ENCODE measurements at places on chromosomes 13 and 19.

- DNase-seq = peak; percentile 55
These were observed 6.6 kb upstream of the EML2 start for GRCh38 chr19:45645631-45646344.

DNA sequence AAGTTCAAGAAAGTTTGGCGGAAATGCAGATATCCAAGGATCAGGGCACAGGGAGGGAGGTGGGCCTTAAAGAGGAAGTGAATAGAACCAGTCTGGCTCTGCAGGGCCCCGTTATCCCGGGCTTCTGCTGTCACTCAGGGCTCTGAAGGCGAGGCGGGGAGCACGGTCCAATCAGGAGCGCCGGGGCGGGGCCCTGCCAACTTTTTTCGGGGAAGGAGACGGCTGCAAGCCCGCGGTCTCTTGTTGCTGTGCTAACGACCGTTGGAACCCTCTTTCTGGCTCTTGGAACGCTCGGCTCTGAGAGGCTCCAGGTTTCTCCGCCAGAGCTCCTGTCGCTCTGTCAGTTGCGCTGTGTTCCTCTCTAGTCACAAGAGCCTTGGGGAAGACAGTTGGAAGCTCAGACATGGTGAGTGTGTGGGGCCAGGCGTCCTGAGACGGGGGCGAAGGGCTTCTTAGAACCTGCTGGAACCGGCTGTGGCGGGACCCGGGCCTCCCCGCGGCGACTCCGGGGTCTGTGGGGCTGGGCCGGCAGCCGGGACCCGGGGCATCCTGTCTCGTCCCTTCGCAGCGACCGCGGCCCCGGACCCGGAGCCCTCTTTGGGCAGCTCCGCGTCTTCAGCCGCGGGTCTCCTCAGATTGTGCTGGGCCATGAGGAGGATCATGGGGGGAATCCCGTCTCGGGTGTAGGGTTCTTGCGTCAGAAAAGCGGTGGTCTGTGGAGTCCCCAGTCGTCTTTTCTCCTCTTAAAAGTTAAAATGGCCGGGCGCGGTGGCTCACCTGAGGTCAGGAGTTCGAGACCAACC is 27.7 kb downstream of the ZNF844 start:
- peak; percentile 93 for DNase-seq

DNA sequence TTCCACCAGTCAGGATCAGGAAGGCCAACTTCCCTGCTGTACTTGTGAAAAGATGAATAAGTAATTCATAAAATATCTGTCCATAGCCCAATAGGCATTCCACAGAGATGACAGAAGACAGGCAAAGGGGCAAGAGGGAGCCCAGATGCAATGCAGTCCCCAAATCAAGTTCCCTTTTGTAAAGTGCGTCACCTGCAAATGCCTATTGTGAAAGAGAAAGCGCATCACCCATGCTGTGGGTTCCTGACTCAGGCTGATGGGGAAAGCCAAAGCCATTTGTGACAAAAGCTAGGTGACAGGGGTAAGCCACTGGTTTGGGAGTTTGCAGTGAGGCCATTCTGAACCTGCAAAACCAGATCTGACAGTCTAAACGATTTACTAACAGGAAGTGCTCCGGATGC is 157.5 kb upstream of the ZNF536 start:
- DNase-seq = no peak

- no peak for DNase-seq
These were observed 33.7 kb downstream of the CRYL1 start for GRCh38 chr13:20491926-20492435.

GRCh38 chr19:1621021-1621420 is 15.8 kb upstream of the UQCR11 start:
- DNase-seq = no peak

- DNase-seq = peak; percentile 92
These were observed 12.7 kb downstream of the KLHL26 start for GRCh38 chr19:18649371-18650020.

DNA sequence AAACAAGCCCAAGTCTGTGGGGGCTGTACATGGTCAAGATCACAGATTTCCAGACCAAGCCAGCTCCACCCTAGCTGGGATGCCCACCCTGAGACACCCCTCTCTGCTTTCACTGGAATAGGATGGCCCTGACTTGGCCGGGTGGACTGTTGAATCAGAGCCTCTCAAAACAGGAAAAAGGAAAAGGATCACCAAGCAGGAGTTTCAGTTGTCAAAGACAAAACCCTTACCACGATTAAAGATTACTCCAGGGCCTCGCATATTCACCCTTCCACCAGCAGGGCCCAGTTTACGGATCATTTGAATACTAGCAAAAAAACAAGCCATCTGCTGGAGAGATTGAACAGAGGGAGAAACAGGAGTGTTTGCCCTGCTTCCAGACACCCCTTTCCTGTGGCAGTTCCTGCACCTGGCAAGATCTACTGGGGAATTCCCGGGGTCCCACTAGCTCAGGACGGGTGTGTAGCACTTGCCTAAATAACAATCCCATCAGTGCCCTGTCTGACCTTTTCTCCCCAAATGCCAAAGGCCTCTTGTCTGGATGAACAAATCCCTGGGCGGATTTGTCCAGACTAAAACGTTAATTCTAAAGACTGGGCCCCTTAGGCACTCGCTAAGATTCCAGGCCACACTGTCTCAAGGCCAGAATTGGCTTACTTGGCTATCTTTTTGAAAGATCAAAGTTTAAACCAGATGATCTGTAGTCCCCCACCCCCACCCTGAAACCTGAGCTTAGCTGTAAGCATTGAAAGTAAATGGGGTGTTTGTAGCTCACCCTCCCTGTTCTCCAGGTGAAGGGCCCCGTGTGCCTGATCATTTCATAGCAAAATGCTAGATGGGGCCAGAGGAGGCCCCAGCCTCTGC is 38.4 kb downstream of the ACTN4 start:
- no peak for DNase-seq

GRCh38 chr19:17125728-17126677 is 50.4 kb downstream of the MYO9B start:
- DNase-seq = peak; percentile 94

DNA sequence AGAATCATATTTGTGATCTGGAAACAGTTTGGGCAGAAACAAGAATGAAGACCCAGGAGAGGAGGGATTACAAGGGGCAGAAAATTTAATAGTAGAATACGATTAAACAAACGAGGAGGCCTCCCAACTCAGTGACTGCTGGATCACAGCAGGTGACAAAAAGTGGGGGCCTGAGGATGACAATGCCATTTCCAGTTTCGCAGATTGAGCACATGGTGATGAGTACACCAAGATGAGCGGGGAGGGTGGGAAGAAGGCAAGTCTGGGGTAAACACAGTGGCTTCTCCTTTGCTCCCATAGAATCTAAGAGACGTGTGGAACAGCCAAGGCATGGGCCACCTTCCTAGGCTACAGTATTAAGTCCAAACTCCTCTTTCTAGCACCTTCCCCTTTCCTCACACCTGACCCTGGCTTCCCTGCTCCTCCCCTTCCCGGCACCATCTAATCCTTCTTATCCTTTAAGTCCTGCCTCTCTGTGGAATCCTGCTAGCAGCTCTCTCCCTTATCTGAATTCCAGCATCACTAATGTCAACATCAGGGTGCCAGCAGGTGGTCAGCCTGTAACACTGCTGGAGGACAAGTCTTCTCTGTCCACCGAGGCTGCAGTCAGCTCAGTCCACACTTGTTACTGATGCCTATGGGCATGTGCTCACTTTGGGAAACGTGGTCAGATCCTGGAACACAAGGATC is 13.5 kb downstream of the ATP7B start:
- no peak for DNase-seq

DNA sequence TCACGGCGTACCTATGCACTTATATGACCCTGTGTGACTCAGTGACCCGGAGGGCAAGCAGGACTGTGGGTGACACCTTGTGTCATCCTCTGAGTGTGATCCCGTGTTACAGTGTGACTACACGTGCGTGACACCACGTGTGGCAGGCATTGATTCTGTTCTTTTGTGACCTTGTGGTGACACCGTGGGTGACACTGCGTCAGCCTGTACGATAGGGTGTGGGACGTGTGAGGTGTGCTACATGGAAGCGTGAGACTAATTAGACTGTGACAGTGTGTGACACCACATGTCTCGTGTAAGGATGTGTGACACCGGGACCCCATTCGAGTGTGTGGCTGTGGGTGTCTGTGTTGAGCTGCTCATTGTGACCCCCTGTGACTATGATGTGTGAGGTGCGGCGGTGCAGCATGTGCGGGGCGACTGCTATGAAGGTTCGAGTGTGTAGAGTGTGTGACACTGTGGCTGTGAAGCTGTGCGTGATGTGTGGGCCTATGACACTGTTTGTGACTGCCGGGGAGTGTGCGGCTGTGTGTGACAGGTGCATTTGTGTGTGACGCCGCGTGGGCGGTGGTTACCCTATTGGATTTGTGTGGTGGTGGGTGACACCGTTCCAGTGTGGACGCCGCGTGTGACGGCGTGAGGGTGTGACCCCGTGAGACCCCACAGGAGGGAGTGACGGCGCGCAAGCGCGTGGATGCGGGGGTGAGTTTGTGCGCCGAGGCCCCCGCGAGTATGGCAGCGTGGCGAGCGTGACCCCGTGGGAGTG is 399 bp upstream of the SPTBN4 start:
- peak; percentile 72 for DNase-seq

- DNase-seq = no peak
These were observed 1.8 kb downstream of the PCDH20 start for GRCh38 chr13:61413572-61414535.

DNA sequence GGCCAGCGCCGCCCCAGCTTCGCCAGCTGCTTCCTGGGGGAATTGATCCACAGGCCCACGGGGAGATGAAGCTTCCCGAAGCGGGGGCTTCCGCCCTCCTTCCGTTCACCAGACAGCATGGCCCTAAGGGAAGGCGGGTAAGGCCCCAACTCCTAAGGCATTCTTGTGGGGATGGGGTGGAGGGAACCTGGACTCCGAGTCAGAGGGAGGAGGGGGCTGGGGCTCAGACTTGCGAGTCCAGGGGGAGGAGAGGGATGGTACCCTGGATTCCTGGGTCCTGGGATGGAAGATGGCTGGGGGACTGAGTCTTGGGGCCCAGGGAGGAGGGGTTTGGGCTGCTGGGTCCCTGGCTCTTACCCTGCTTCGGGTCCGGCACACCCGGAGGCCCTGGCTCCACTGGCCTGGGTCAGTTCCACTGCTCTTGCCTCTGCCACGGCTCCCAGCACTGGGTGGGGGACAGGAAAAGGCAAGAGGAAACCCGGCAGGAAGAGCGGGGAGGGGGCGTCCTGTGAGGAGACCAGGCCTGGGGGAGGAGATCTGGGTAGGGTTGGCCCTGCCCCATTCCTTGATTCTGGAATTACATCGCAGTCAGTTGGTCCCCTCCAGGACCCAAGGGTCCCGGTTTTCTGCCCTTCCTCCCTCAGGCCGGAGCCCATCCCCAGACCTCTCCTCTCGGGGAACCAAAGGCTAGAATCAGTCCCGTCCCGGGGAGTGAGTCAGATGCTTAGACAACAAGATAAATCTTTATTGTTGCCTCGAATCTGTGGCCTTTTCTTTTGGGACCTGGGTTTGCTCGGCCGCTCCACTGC is at the start of gene RASIP1:
Gene RASIP1, minus strand, starts transcription at position 447 of the 809 bp plus-strand sequence. Its CDS starts 328 bp downstream, at position 119.
- no peak for DNase-seq

DNA sequence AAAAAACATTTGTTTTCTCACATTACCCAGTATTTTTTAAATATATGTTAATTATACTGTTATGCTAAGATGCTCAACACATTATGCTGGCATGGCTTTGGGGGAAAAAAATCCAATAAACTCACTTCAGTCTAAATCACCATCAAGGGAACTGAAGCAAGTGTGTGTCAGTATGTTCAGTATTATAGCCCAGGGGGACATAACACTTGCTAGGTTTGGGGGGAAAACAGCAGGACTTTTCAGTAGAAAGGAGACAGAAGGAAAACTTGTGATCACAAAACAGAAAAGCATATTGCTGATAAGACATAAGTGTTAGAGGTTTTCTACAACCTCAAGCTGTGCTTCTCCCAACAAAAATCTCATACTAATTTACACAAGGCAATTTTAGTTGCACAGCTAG is 1759.9 kb upstream of the PCDH20 start:
- DNase-seq = no peak

DNA sequence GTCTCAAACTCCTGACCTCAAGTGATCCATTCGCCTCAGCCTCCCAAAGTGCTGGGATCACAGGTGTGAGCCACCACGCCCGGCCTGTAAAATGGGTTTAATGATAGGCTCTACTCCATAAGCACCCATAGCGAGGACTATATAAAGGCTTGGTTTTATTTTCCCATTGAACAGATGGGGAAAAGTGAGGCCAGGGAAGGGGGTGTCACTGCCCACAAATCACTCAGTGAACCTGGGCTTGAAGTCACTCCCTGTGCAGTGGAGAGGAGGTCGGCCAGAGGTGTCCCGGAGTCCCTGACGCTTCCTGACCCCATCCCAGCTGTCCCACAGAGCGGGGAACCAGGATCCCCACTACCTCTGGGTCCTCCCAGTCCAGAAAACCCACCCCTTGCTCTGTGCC is 14.9 kb downstream of the TLE2 start:
- no peak for DNase-seq

- DNase-seq = no peak
These were observed 79.6 kb downstream of the TEX26 start for GRCh38 chr13:31011901-31012654.

DNA sequence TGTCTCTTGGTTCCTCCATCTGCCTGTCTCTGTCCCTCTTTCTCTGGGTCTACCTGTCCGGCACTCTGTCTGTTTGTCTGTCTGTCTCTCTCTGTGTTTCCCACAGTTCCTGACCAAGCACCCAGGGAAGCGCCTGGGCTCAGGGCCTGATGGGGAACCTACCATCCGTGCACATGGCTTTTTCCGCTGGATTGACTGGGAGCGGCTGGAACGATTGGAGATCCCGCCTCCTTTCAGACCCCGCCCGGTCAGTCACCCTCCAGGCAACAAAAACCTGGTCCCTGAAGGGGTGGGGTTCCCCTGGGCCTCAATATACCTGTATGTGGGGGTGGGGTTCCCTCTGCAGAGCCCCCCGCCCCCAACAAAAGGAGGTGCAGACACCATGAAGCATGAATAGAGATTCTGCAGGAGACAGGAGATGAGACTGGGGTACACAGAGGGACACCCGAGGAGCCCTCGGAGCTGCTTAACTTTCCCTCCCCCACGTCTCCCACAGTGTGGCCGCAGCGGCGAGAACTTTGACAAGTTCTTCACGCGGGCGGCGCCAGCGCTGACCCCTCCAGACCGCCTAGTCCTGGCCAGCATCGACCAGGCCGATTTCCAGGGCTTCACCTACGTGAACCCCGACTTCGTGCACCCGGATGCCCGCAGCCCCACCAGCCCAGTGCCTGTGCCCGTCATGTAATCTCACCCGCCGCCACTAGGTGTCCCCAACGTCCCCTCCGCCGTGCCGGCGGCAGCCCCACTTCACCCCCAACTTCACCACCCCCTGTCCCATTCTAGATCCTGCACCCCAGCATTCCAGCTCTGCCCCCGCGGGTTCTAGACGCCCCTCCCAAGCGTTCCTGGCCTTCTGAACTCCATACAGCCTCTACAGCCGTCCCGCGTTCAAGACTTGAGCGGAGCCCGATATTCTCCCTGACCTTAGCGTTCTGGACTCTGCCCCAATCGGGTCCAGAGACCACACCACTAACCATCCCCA is 2.6 kb upstream of the CACNG7 start:
- no peak for DNase-seq

- no peak for DNase-seq
These were observed 31.2 kb downstream of the GADD45B start for GRCh38 chr19:2507109-2507508.
